Peyer's patch (tissue), 4 donors: ENCODE measurements at places on chromosomes 2 and 18. TPM values are rescaled to one million over a fixed set of nuclear protein-coding genes. Genes with fewer than 3 reads are reported as not detected.

DNA sequence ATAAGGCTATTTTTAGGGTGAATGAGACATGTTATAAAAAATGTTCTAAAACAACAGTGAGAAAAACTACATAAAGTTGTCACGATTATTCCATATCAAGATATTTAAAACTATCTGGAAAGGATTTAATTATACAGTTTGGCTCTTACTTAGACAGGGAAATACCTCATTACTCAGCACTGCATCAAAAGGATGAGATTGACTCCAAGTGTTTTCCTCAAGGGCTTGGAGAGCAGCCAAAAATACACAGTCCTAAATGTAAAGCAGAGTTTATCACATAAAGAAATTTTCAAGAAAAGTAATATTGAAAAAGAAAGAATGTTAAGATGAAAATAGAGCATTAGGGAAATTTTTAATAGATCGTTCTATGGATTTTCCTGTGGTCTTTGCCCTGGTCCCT is 285.5 kb upstream of the NETO1 start:
- no peak for DNase-seq

GRCh38 chr2:105738658-105739241 is 6.0 kb upstream of the NCK2 start:
- DNase-seq = no peak

- no peak for DNase-seq
These were observed 80.5 kb upstream of the KIF5C start for GRCh38 chr2:148794558-148794957.

DNA sequence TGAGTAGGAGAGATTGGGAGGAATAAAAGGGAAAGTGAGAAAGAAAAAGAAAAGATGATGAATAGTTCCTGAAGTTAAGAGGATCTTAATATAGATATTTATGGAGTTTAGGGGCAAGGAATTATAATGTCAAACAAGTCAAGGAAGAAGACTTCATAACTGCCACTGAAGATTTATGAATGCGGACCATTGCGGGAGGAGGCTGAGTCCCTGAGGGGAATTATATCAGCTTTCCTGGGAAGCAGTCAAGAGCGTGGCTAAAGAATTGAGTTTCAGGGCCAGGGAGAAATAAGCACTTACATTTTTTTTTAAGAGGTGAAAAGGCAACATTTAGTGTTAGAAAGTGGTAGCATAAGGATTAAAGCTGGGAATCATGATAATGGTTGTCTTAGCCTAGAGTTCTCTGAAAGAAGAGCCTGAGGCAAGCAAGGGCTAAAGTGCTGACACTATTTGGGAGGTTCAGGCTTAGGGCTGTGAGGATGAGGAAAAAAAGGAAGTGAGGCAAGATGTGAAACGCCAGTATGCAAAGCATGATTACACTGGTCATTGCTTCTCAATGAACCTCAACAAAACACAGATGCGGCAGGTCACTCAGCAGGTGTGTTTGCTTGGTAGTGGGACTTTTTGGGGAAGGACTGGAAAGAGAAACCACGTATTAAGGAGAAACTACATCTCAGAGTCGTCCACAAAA is 217.1 kb downstream of the SLC4A3 start:
- no peak for DNase-seq

Gene SIX3
- not detected for total RNA-seq

Gene PDCL3
- total RNA-seq = 5.0 TPM

Gene TRIM43
- not detected for total RNA-seq
